ENCODE measurements at places on chromosomes 12 and 14.

- DNase-seq = peak; percentile 30
Measured at GRCh38 chr12:123937707-123938591, 34.7 kb downstream of the CCDC92 start.

- DNase-seq = no peak
Measured at GRCh38 chr12:6257007-6257406, 53.5 kb upstream of the PLEKHG6 start.

- no peak for DNase-seq
Measured at GRCh38 chr14:37153483-37153882, 18.9 kb downstream of the SLC25A21 start.

- no peak for DNase-seq
Measured at GRCh38 chr12:97957109-97957508, 494.5 kb downstream of the RMST start.

All from stimulated activated CD8-positive, alpha-beta memory T cell treated with anti-CD3 and anti-CD28 coated beads, Interleukin-15, amount 100 ng/mL, for 4 hours (primary cell).